Fibroblast of lung (primary cell): ENCODE measurements at places on chromosomes 5 and 9.
A peak's percentile ranks its signal among the peaks of the same experiment; 100 is the strongest.

- no peaks in the 10 kb centered on the region for H3K4me1 ChIP-seq
- no peak for DNase-seq
- H3K27me3 ChIP-seq = no peaks in the 10 kb centered on the region
Observed at GRCh38 chr9:18849270-18849669, 183.7 kb downstream of the SAXO1 start.

DNA sequence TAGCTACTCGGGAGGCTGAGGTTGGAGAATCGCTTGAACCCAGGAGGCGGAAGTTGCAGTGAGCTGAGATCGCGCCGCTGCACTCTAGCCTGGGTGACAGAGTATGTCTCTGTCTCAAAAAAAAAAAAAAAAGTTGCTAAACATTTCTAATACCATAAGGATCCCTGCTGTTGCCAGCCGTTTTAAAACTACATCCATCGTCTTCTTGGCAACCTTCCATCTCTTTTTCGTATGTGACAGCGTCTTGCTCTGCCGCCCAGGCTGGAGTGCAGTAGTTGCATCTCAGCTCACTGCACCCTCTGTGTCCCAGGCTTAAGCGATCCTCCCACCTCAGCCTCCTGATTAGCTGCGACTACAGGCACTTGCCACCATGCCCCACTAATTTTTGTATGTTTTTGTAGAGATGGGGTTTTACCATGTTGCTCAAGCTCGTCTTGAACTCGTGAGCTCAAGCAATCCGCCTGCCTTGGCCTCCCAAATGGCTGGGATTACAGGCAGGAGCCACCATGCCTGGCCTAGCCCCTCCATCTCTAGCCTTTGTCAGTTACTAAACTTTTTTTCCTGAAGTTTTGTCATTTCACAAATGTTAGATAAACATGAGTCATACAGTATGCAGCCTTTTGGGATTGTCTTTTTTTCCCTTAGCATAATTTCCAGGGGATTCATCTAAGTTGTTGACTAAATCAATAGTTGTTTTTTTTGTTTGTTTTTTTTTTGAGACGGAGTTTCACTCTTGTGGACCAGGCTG lies 13.5 kb downstream of the NSD1 start:
- peaks cover 3% of the 10 kb centered on the region for H3K4me1 ChIP-seq
- H3K36me3 ChIP-seq = peaks cover 4% of the 10 kb centered on the region
- H3K4me3 ChIP-seq = no peak overlapping the region
- DNase-seq = peak; percentile 59
- H3K27me3 ChIP-seq = no peaks in the 10 kb centered on the region

DNA sequence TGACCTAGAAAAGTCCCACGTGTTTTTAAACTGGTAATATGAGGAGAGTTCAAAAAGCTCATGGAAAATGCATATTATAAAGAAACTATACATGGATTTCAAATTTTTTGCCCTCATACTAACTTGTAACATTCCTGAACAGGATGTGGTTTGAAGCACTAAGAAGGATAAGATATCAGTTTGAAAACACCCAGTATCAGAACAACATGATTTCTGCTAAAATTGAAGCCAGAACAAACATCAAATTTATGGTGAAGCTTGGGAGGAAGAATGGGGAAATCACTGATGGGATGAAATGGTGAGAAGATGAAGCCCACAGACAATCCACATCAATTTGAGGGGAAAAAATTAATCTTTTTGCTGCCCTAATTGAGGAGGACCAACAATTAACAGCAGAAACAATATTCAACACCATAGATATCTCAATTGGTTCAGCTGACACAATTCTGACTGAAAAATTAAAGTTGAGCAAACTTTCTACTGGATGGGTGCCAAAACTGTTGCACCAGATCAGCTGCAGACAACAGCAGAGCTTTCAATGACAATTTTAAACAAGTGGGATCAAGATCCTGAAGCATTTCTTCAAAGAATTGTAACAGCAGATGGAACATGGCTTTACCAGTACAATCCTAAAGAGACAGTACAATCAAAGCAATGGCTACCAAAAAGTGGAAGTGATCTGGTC lies 113.2 kb upstream of the SNX2 start:
- peak; percentile 2 for DNase-seq
- H3K4me3 ChIP-seq = no peak overlapping the region
- H3K27me3 ChIP-seq = no peaks in the 10 kb centered on the region
- H3K36me3 ChIP-seq = no peaks in the 10 kb centered on the region
- no peaks in the 10 kb centered on the region for H3K4me1 ChIP-seq

DNA sequence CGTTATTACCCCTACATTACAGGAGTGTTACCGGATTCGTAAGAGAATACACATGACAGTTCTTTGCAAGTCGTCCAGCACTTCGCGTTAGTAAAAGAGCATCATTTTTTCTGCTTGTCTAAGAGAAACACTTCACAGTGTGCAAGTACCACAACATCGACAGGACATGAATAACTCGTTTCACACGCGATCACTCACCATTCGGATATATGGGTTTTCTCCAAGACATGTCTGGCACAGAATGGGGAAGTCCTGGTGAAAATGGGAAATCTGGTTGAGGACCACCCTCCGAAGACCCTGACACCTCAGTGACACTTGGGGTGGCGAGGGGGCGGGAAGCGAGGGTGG lies 642 bp downstream of the RBM22 start:
- peaks cover 2% of the 10 kb centered on the region for H3K36me3 ChIP-seq
- H3K27ac ChIP-seq = peak overlapping the region; percentile 95
- H3K27me3 ChIP-seq = no peaks in the 10 kb centered on the region
- peak overlapping the region; percentile 99 for H3K4me3 ChIP-seq

GRCh38 chr5:68673106-68673822 lies 420.6 kb upstream of the SLC30A5 start:
- no peaks in the 10 kb centered on the region for H3K36me3 ChIP-seq
- H3K4me3 ChIP-seq = no peak overlapping the region
- no peak for DNase-seq

DNA sequence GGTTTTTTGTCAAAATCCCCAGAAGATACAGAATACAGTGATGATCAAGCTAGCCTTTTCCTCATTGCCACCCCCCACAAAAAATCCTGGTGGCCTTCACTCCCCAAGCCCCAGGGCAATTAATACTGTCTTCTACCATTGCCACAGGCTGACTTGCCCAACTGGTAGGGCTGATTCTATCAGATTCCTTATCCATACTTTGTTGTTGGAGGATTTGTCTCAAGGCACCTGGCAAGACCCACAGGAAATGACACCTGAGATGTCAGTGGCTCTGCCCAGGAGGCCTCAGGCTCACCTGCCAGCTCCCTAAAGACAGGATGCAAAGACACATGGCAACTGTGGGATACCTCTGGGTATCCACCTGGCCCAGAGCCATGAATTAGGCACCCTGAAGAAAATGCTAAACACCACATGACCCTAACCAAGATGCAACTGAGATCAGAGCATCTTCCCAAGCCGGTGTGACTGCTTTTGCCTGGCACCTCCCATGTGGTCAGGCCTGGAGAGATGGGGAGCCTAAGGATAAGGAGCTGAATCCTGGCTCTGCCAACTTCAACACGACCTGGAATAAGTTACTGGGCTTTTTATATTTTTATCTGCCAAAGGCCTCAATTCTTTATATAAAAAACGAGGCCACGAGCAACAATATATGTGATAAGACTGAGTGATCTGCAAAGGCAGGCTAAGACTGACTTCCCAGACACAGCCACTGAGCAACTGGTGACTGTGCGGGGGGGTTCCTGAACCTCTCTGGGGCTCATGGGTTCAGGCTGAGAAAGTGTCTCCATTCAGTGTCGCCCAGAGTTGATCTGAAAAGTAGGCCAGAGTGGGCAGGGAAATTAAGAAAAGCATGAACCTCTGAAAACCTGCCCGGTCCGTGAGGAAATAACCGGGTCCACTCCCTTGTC lies 944 bp downstream of the ATOX1 start:
- no peak for DNase-seq
- H3K4me1 ChIP-seq = peaks cover 3% of the 10 kb centered on the region
- H3K27ac ChIP-seq = peak overlapping the region; percentile 78
- peak overlapping the region; percentile 97 for H3K4me3 ChIP-seq
- H3K36me3 ChIP-seq = no peaks in the 10 kb centered on the region
- no peaks in the 10 kb centered on the region for H3K27me3 ChIP-seq

DNA sequence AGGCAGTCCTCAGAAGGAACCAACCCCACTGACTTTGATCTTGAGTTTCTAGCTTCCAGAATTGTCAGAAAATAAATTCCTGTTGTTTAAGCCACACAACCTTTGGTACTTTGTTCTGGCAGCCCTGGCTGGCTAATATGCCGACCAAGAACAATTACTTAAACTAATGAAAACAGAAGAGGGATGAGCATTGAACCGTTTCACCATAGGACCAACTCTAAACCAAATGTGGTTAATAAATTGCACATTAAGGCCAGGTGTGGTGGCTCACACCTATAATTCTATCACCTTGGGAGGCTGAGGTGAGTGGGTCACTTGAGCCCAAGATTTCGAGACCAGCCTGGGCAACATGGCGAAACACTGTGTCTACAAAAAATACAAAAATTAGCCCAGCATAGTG lies 160.9 kb upstream of the RAI14 start:
- DNase-seq = no peak
- no peak overlapping the region for H3K27ac ChIP-seq
- H3K27me3 ChIP-seq = no peaks in the 10 kb centered on the region
- peaks cover 31% of the 10 kb centered on the region for H3K4me1 ChIP-seq
- H3K4me3 ChIP-seq = no peak overlapping the region

DNA sequence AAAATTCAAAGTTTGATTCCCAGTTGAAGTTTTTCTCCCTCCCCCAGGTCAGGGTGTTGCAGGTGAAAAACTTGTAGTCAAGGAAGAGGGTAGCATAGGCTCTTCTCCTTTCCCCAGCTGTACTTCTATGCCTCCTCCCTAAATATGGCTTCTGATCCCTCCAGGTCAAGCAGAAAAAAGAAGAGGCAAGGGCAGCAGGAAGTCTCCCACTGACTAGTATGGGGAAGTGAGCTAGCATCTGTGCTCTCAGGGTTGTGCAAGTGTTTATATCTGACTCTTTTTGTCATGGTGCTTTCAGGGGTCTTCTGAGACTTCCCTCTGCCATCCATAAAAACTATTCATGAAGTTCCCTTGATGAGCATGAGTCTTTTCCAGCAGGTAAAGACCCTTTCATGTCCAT lies 76.0 kb downstream of the ATPSCKMT start:
- no peaks in the 10 kb centered on the region for H3K27me3 ChIP-seq
- H3K36me3 ChIP-seq = no peaks in the 10 kb centered on the region
- no peak overlapping the region for H3K4me3 ChIP-seq
- H3K4me1 ChIP-seq = no peaks in the 10 kb centered on the region
- H3K27ac ChIP-seq = no peak overlapping the region
